H9 (cell line): ENCODE measurements at places on chromosomes 11 and 22. TPM values are rescaled to one million over a fixed set of nuclear protein-coding genes. Genes with fewer than 3 reads are reported as not detected.

GRCh38 chr11:1193326-1194230, 29.3 kb upstream of the MUC5B start:
- H3K4me3 ChIP-seq: no peak overlapping the region
- no peaks in the 10 kb centered on the region for H3K27me3 ChIP-seq
- H3K27ac ChIP-seq: no peak overlapping the region
- no peaks in the 10 kb centered on the region for H3K36me3 ChIP-seq

DNA sequence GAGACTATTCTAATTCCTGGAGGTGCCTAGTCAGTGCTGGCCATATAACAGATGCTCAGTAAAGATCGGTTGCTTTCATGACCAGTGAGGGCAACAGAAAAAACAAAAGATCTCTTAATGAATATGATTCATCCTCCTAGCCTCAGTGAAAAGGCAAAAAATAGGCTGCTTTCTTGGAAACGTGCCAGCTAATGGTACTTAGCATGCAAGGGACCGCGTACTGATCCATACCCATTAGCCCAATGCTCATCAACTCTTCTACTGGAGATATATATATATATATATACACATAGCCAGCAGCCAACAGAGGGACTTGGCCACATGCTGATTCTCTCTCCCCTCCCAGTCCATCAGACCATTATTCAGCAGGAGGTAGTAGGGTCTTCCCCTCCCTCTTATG, 320.4 kb downstream of the KIRREL3 start:
- H3K36me3 ChIP-seq: no peaks in the 10 kb centered on the region
- no peak for DNase-seq
- no peak overlapping the region for H3K27ac ChIP-seq
- no peak overlapping the region for H3K4me3 ChIP-seq

DNA sequence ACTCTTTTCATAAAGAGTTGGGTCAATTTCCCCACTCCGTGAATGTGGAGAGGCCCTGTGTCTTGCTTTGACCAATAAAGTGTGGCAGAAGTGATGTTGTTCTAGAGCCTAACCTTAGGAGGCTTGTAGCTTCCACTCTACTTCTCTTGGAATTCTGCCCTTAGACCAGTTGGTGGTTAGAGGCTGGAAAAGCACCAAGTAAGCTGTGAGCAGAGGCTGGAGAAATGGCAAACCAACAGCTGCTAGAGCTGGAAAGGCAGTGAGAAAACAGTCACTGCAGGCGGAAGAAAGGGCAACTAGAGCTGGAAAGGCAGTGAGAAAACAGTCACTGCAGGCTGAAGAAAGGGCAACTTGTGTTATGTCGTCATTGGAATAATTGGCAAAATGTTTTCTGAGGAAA, 29.8 kb upstream of the MSANTD2 start:
- H3K27me3 ChIP-seq: no peaks in the 10 kb centered on the region; the same call in 1 of the 2 replicates
- no peak overlapping the region for H3K27ac ChIP-seq
- H3K4me3 ChIP-seq: no peak overlapping the region
- no peaks in the 10 kb centered on the region for H3K36me3 ChIP-seq
- DNase-seq: no peak

The POU2AF2 gene
- not detected in 2 replicates for total RNA-seq

GRCh38 chr11:96114178-96115064, 190.5 kb upstream of the MTMR2 start:
- no peak for DNase-seq
- no peaks in the 10 kb centered on the region for H3K27me3 ChIP-seq
- no peak overlapping the region for H3K4me3 ChIP-seq
- peaks cover 6% of the 10 kb centered on the region for H3K4me1 ChIP-seq
- H3K27ac ChIP-seq: no peak overlapping the region

The PARVG gene
- total RNA-seq: 1.3 and 1.6 TPM in 2 replicates

GRCh38 chr11:7499081-7499480, 13.8 kb downstream of the OLFML1 start:
- no peak overlapping the region for H3K4me3 ChIP-seq
- no peaks in the 10 kb centered on the region for H3K4me1 ChIP-seq
- no peaks in the 10 kb centered on the region for H3K36me3 ChIP-seq
- H3K27me3 ChIP-seq: no peaks in the 10 kb centered on the region
- DNase-seq: no peak

The CDC42EP1 gene
- total RNA-seq: 23.0 and 24.3 TPM in 2 replicates

- H3K36me3 ChIP-seq: no peaks in the 10 kb centered on the region
- no peak overlapping the region for H3K27ac ChIP-seq
- H3K4me3 ChIP-seq: no peak overlapping the region
- H3K27me3 ChIP-seq: no peaks in the 10 kb centered on the region
Measured at GRCh38 chr22:49583886-49584505, 243.7 kb downstream of the BRD1 start.

DNA sequence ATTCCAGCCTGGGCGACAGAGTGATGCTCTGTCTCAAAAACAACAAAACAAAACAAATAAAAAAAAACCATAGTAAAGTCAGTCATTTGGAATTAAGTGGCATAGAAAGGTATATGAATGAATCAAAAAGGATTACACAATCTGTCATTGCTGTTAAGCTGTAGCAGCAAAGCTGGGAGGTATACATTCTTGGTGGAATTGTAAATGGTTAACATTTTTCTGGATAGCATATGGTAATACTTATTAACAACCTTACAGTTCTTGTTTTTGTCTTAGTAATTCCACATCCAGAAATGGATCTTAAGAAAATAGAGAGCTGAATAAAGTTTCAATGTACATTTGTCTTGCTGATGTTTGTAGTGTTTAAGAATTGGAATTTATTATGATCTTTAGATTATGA, 30.0 kb downstream of the DDX10 start:
- H3K36me3 ChIP-seq: peaks cover 43% of the 10 kb centered on the region
- no peak for DNase-seq
- H3K27me3 ChIP-seq: no peaks in the 10 kb centered on the region
- H3K27ac ChIP-seq: no peak overlapping the region
- H3K4me3 ChIP-seq: no peak overlapping the region
- no peaks in the 10 kb centered on the region for H3K4me1 ChIP-seq

DNA sequence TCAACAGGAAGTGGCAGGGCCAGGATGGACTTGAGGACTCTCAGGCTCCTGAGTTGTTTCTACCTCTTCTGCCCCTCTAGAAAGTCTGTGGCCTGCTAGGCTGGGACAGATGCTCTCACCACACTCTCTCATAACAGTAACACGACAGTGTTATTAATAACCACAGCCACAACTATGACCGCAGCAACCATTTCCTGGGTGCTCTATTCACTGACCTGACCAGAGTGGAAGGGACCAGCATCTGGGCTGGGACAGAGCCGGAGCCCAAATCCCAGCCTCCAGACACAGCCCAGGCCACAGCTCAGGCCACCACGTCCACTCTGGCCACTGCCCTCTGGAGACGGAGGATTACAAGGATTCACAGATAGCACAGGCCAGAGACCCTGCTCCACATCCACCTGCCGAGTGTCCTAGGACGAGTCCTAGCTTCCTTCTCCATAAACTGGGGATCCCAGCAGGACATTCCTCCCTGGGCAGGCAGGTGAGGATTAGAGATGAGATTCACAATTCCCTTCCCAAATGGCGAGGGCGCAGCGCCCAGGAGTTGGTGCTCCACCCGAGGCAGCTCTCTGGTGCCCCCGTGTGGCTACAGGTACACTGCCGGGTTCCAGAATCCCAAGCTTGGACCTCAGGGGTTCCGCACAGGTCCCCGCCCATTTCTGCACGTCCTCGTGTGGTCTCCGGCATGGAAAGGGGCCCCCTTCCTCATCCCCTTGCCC, 7.1 kb downstream of the PNPLA5 start:
- H3K36me3 ChIP-seq: peaks cover 13% of the 10 kb centered on the region; the same call in 1 of the 2 replicates
- peak; percentile 87 for DNase-seq
- H3K4me3 ChIP-seq: no peak overlapping the region
- no peaks in the 10 kb centered on the region for H3K4me1 ChIP-seq
- no peak overlapping the region for H3K27ac ChIP-seq

The SPTBN2 gene
- total RNA-seq: 80.4 and 84.8 TPM in 2 replicates

- no peak for DNase-seq
- H3K27me3 ChIP-seq: no peaks in the 10 kb centered on the region
- H3K27ac ChIP-seq: no peak overlapping the region
- no peak overlapping the region for H3K4me3 ChIP-seq
- no peaks in the 10 kb centered on the region for H3K4me1 ChIP-seq
Measured at GRCh38 chr11:110991661-110992355, 253.7 kb upstream of the POU2AF2 start.

- no peaks in the 10 kb centered on the region for H3K4me1 ChIP-seq
- H3K4me3 ChIP-seq: no peak overlapping the region
- no peak overlapping the region for H3K27ac ChIP-seq
- no peaks in the 10 kb centered on the region for H3K36me3 ChIP-seq
Measured at GRCh38 chr11:41316751-41317150, 142.7 kb downstream of the LRRC4C start.

The DDI1 gene
- not detected in 2 replicates for total RNA-seq

DNA sequence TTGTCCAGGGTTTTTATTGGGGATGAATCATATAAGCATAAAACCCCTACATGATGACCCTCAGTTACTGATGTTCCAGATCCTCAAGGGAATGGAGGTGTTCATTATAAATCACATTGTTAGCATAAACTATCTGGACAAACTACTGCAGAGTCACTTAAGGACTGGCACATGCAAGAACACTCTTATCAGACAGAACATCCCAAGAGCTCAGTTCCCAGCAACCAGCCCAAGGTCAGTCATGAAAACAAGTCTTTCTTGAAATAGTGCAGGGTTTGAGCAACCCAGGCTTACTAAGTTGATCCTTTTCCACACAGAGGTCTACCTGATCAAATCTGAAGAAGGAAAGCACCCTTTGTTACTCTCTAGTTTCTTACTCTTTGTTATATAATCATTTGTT, 13.5 kb upstream of the PTS start:
- H3K27ac ChIP-seq: no peak overlapping the region
- H3K27me3 ChIP-seq: no peaks in the 10 kb centered on the region
- H3K36me3 ChIP-seq: no peaks in the 10 kb centered on the region
- no peak for DNase-seq

GRCh38 chr11:46857666-46858065, 11.6 kb upstream of the CKAP5 start:
- no peak overlapping the region for H3K27ac ChIP-seq
- H3K36me3 ChIP-seq: peaks cover 26% of the 10 kb centered on the region
- no peak for DNase-seq
- no peaks in the 10 kb centered on the region for H3K27me3 ChIP-seq
- H3K4me3 ChIP-seq: no peak overlapping the region

GRCh38 chr11:43935424-43935979, 6.9 kb upstream of the C11orf96 start:
- no peak overlapping the region for H3K27ac ChIP-seq
- no peaks in the 10 kb centered on the region for H3K27me3 ChIP-seq
- no peak overlapping the region for H3K4me3 ChIP-seq
- no peak for DNase-seq
- H3K36me3 ChIP-seq: no peaks in the 10 kb centered on the region
- no peaks in the 10 kb centered on the region for H3K4me1 ChIP-seq

The OR2AG1 gene
- not detected in 2 replicates for total RNA-seq

The MFRP gene
- total RNA-seq: not detected in 2 replicates

DNA sequence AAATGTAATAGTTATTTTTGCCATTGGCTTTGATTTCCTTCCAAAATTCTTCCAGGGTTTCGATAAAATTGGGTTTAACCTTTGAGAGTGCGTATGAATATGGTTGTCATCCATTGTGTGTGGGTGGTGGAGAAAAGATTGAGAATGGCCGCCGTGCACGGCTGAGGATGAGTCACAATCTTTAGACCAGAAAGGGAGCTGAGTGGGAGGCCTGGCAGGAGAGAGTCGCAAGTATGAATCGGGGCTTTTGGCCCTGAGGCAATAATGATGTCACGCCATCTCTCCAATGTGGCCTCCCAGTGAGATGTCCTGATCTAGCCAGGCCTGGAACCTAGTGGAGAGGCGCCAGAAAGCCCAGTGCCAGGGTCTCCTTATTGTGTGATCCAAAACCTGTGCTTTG, 33.1 kb upstream of the SMPD1 start:
- H3K27me3 ChIP-seq: no peaks in the 10 kb centered on the region
- no peaks in the 10 kb centered on the region for H3K36me3 ChIP-seq
- H3K4me1 ChIP-seq: no peaks in the 10 kb centered on the region
- H3K27ac ChIP-seq: no peak overlapping the region
- DNase-seq: no peak

GRCh38 chr11:6736495-6737121, 35.2 kb downstream of the OR2AG2 start:
- H3K4me1 ChIP-seq: no peaks in the 10 kb centered on the region
- H3K36me3 ChIP-seq: no peaks in the 10 kb centered on the region
- DNase-seq: no peak
- H3K4me3 ChIP-seq: no peak overlapping the region

The CNGA4 gene
- 0.11 and 0.20 TPM in 2 replicates for total RNA-seq

DNA sequence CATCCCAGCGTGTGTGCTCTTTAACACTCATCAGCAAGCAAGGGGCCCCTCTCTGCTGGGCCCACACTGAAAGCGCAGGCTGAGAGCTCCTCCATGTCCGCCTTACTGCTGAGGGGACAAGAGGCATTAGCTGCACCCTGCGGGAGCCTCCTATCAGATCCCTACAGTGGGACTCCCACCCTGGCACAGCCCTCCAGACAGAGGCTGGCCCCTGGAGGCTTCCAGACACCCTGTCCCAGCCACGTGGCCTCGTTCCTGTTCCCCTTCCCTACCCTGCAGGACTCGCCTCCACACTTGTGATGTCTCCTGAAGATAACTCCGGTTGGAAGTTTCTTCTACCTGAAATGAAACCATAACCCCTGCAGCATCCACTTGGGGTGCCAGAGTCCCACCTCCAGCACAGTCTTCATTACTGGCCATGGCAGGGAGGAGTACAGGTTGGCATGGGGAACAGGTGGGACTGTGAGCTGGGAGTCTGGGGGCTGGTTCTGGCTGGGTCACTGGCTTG, 5.0 kb upstream of the SH3BP1 start:
- H3K4me3 ChIP-seq: no peak overlapping the region
- no peak for DNase-seq
- H3K27ac ChIP-seq: no peak overlapping the region
- no peaks in the 10 kb centered on the region for H3K27me3 ChIP-seq
- H3K36me3 ChIP-seq: no peaks in the 10 kb centered on the region; the same call in 2 of the 3 replicates

DNA sequence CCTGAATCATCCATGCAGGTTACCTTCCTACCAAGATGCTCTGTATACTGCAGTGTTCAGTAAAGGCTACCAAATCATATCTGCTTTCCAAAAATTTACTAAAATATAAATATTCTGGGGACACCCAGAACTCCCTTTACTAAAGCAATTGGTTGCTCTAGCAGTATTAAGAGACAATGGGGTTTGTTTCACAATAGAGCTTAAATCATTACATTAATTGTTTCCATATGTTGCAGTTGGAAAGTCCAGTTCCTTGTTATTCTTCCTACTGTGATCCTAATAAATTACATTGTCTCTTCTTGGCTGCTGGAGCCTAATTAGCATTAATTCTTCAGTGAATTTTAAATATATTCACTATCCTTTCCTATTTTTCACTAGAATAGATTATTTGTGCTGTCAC, 316.0 kb upstream of the MTNR1B start:
- no peaks in the 10 kb centered on the region for H3K4me1 ChIP-seq
- H3K36me3 ChIP-seq: no peaks in the 10 kb centered on the region
- DNase-seq: no peak
- H3K27ac ChIP-seq: no peak overlapping the region
- no peaks in the 10 kb centered on the region for H3K27me3 ChIP-seq
- H3K4me3 ChIP-seq: no peak overlapping the region

The CYB5R3 gene
- total RNA-seq: 97.4 and 99.7 TPM in 2 replicates

The RASSF10 gene
- total RNA-seq: 2.4 and 2.9 TPM in 2 replicates

- no peaks in the 10 kb centered on the region for H3K36me3 ChIP-seq
- H3K27ac ChIP-seq: no peak overlapping the region
- no peak for DNase-seq
- H3K27me3 ChIP-seq: no peaks in the 10 kb centered on the region
Measured at GRCh38 chr11:73958521-73959141, 7.8 kb downstream of the DNAJB13 start.

The OR52B2 gene
- not detected in 2 replicates for total RNA-seq

The CFAP68 gene
- 21.6 and 23.4 TPM in 2 replicates for total RNA-seq

GRCh38 chr11:117869604-117870003, 6.9 kb downstream of the FXYD6 start:
- no peak overlapping the region for H3K4me3 ChIP-seq
- peaks cover 4% of the 10 kb centered on the region; the same call in 1 of the 2 replicates for H3K4me1 ChIP-seq
- DNase-seq: no peak

The PDGFD gene
- 1.4 and 1.7 TPM in 2 replicates for total RNA-seq

The MYBPC3 gene
- not detected in 2 replicates for total RNA-seq

The RAG2 gene
- not detected in 2 replicates for total RNA-seq

The GP1BB gene
- 2.4 and 3.4 TPM in 2 replicates for total RNA-seq
